ENCODE measurements at places on chromosomes 2 and 18.

DNA sequence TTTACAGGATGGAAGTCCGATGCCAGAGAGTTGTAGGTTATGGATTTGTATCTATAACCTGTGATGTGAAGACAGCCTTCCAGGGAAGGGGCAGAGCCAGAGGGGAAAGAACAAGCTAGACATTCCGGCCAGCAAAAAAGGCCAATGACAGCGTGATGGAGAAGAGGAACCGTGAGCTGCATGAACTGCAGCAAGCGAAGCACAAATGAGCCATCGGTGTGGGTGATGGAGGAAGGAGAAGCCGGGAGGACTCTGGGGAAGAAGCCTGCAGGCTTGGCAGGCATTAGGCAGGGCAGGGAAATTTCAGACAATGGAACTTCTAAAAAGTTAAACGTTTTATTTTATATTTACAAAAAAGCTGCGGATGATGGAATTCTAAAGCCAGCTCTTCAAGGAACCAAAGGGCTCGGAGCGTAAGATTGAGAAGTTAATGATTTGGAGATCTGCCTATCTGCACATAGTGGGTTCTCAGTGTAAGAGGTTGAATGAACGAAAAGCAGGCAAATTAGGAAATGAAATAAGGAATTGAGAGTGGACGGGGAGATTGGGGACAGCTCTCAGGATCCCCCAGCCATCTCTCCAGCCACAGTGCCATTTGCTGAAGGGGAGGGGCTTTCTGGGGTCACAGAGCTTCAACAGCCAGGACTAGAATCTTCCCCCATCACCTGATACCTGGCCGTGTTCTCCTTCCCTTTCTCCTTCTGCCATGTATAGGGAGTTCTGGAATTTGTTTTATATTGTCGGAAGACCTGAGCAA, 28.4 kb downstream of the NGEF start:
- DNase-seq = no peak

DNA sequence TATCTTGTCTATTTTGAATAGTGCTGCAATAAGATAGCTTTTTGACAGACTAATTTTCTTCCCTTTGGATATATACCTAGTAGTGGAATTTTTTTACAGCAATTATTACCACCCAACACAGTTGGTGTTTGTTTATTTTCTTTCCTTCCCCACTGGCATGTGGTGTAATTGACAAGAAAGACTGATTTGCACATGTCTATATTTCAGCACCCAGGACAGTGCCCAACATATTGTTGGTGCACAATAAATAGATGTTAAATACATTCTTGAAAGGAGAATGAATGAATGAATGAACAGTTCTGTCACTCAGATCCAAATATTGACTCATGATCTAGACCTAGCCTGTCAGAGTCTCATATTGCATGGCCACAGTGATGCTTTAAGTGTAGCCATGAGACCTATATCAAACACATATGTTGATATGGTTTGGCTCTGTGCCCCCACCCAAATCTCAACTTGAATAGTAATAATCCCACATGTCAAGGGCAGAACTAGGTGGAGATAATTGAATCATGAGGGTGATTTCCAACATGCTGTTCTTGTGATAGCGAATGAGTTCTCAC, 538.2 kb downstream of the NYAP2 start:
- DNase-seq = no peak

- DNase-seq = no peak
Observed at GRCh38 chr2:237603718-237604362, 13.3 kb upstream of the RAB17 start.

DNA sequence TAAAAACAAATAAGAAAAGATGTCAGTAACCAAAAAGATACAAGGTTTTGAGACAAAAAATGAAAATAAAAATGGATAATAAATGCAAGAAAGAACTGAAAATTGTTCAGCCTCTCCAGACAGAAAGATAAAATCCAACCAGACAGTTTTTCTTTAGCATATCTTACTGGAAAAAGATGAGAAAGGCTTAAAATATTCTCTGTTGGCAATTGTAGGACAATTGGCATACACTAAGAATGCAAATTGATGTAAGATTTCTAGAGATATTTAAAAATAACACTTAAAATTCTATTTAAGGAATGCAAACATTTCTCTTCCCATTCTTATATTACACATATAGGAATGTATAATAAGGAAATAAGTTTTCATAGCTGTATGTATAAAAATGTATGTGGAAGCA, 590.6 kb downstream of the DSC3 start:
- no peak for DNase-seq

GRCh38 chr18:54284981-54285785, 15.9 kb downstream of the POLI start:
- no peak for DNase-seq

DNA sequence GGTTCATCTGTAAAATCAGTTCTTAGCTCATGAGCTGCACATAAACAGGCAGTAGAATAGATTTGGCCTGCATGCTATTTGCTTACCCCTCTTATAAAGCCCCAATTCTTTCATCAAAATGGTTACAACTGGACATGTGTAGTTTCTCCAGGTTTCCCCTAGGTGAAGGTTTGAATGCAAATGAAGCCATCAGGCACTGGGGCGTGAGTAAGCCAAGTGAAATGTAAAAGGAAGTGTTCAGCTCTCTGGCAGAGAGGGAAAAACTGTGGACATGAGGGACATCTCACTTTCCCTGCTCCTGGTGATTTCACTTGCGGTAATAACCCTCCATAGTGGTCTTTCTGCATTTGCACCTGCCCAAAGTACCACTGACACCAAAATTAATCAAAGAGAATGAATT, 1402.3 kb upstream of the LRRTM1 start:
- no peak for DNase-seq

DNA sequence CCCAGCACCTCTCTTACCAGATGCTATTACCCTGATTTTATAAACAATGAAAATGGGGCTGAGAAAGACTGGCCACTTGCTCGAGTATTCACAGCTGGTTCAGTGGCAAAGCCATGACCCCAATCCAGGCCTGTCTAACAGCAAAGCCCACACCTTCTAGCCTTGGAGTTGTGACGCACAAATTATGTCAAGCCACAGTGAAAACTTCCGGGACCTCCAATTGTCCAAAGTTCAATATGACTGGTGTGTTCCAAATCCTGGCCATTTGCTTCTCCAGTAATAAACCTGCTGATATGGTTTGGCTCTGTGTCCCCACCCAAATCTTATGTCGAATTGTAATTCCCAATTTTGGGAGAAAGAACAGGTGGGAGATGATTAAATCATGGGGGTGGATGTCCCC, 64.7 kb upstream of the RIOK3 start:
- DNase-seq = no peak

GRCh38 chr2:134660626-134661402, 58.0 kb downstream of the TMEM163 start:
- no peak for DNase-seq

DNA sequence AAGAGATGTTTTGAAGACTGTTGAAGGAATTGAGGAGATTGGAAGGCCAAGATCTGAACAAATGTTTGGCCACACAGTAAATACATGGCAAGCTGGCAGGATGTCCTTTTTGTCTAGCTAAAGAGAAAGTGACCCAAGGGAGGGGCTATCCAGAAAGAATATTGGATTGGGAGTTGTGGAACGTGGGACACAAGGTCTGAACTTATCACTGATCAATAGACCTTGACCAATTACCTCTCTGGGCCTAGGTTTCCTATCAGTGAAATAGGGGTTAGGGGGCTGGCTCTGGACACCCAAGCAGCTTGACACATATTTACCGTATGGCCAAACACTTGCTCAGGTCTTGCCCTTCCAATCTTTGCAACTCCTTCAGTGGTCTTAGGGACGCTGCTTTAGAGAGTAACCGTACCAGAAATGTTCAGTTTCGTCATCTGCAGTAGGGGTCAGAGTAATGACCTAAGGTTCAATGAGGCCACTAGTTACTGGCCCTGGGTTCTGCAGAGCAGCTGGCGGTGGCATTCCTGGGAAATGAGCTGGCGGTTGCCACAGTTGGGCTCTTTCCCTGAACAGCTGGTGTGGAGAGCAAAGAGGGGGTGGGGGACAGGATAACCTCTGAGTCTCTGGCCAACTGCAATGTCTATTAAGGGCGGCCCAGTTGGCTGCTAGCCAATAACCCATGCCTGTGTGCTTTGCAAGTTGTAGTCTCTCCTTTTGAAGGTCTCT, 70.1 kb upstream of the STPG4 start:
- DNase-seq = peak; percentile 44

- no peak for DNase-seq
Observed at GRCh38 chr18:9779630-9780029, 71.5 kb downstream of the RAB31 start.

- no peak for DNase-seq
Observed at GRCh38 chr2:161448431-161448830, 32.3 kb downstream of the TBR1 start.

DNA sequence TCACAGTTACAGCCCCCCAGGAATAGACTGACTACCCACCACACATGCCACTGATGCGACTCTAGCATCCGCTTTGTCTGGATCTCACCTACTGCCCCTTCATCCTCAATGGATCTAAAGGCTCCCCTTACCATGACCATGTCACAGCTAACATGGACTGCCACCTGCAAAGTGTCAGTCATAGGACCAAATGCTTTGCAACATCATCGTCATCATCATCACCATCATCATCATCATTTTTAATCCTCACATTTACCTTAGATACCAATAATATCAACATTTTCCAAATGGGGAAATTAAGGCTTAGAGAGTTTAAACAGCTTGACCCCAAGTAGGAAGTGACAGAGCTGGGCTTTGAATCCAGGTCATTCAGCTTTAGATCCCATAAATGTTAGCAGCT, 60.1 kb upstream of the NEDD4L start:
- DNase-seq = no peak

DNA sequence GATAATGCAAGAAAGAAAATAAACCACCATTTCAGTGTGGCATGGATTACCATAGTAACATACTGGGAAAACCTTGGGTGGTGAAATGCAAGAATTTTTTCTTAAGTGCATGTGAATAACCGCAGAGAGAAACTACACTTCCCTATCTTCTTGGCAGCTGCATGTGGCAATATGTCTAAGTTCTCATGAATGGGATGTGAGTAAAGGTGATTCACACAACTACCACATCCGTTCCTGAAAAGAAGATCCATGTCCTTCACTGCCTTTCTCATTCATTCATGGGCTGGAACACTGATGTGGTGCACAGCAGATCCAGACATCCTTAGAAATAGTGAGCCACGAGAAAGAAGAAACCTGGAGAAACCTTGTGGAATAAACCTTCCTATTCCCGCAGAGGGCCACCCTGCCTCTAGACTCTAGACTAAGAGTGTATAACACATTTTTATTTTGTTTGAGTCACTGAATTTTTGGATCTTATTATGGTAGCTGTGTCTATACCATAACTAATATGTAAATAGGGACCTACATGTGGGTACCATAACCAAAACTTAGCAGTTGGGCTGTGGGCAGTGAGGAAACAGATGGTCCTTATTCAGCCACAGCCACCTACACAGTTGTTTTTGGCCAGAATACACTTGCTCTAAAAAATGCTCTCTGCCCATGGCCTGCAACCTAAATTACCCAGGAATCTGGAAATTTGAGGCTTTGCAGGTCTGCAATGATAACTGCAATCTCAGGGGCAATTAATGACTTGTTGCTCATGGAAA, 573.3 kb downstream of the LRP1B start:
- DNase-seq = no peak

- DNase-seq = no peak
Observed at GRCh38 chr2:235506997-235507615, 13.3 kb downstream of the AGAP1 start.

GRCh38 chr2:51722311-51722710, 690.4 kb upstream of the NRXN1 start:
- no peak for DNase-seq

DNA sequence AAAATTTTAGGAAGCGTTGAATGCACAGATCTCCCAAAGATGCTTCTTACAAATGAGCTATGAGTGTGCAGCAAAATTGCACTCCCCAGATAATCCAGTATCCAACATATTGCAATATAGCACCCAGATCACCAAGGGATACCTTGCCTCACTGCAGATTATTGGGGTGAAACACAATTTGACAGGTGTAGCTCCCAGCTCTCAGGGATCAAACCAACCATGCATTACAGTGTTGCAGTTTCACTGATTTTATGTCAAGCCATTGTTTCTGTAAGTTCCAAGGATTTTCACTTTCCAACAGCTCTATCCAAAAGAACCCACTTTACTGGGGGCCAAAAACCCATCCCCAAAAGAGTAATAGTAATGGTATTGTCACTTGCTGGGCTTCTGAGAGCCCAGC, 10.8 kb upstream of the PRLH start:
- DNase-seq = no peak

GRCh38 chr2:240821429-240821778, 1.4 kb upstream of the KIF1A start:
- DNase-seq = no peak

GRCh38 chr2:108630567-108631405, 88.5 kb upstream of the RANBP2 start:
- DNase-seq = no peak

- DNase-seq = peak; percentile 65
Observed at GRCh38 chr2:177332026-177332991, 60.3 kb upstream of the AGPS start.

DNA sequence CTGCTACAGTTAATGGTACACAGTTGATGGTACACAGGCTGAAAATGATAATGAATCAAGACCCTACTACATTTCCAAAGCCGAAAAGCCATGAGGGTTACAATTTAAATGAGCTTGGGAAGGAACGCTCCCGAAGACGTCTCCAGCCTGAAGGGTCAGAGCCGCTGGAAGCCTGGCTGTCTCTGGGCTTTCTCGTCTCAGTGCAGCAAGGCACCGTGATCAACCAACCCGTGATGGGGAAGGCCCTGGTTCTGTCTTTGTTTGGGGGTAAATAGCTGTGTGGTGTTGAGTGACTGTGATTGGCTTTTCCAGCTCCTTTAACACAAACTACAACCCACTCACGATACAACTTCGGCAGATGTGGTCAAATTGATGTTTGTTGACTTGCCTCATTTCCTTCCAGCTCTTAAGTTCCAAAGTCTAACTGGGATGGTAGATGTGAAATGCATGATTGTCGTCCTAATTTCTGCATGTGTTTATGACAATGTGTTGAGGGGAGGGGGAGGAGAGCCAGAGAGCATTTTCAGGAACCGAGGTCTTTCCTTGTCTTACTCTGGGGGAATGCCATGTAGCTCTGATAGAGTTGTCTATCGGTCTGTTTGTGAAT, 59.9 kb upstream of the EML6 start:
- no peak for DNase-seq

DNA sequence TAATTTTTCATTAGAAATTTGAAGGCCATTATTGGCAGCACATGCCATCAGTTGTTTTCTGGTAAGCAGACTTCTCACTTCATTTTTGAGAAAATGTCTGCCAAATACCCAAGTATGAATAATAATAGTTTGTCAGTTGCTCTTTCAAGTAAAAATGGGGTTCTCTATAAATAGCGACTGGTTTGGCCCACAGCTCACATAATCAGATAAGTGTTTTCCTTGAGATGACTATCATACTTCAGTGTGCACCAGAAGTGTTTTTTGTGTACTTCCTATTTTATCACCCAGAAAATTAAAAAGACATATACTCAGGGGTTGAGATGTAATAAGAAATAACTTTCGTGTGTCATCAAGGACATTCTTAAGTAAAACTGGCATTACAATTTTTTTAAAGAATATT, 147.1 kb downstream of the PHLPP1 start:
- DNase-seq = no peak
